ENCODE measurements at places on chromosomes 5 and 9. TPM values are rescaled to one million over a fixed set of nuclear protein-coding genes. Genes with fewer than 3 reads are reported as not detected.

DNA sequence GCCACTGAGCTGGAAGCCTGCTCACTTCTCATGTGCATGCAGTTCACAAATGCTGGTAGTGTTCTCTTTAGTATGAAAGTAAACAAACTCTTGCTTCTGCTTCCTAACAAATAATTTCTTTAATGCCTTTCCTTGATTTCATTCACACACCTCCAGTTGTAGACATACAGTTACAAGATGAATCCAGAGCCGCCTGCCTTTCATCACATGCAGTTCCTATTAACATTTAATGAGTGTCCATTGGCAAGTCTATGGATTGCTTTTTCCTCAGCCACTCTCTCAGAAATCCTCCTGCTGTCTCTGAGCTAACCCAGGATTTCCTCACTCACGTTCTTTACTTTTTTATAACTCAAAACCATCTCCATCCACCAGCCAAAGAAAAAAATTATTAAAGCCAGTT lies 408.6 kb downstream of the BNC2 start:
- no peak for DNase-seq

Gene C5orf52
- total RNA-seq: not detected

GRCh38 chr5:170217831-170218230 lies 15.0 kb upstream of the C5orf58 start:
- DNase-seq: no peak

GRCh38 chr9:130693426-130694191 lies at the start of gene EXOSC2:
TSS of gene EXOSC2 (plus strand) at chr9:130693780. CDS start at chr9:130693792, 12 bp downstream.
- DNase-seq: peak; percentile 99

DNA sequence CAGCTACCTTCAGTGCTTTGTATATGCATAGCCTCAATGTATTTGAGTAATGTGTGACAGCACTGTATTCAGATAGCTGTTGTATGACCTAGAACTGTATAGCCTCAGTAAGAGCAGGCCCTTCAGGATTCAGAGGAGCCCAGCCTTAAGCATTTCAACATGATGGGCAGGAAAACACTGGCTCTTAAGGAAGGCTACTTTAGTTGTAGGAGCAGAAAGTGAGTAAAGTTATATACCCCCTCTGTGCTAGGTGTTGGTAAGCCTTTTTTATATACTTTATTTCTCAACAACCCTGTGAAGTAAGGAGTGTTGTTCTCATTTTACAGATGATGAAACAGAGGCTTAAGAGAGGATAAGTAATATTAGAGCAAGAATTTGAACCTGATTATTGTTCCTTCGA lies 1.5 kb upstream of the GPR21 start:
- no peak for DNase-seq

DNA sequence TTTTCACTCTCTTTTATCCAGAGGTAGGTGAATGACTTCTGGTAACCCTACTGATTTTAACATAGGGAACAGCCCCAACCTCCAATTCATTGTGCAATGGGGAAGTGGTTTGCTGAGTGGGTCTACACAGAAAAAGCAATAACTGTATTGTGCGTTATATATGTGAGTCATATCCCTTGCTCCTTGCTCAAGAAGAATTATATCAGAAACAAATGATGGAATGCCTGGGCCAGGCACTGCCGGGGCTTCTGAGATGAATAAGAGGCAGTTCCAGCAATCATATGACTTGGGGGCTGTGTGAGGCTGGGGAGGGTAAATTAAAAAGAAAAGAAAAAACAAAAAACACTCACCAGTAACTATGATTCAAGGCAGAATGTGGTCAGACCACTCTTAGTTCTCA lies 79.2 kb upstream of the ABCA1 start:
- peak; percentile 90 for DNase-seq

DNA sequence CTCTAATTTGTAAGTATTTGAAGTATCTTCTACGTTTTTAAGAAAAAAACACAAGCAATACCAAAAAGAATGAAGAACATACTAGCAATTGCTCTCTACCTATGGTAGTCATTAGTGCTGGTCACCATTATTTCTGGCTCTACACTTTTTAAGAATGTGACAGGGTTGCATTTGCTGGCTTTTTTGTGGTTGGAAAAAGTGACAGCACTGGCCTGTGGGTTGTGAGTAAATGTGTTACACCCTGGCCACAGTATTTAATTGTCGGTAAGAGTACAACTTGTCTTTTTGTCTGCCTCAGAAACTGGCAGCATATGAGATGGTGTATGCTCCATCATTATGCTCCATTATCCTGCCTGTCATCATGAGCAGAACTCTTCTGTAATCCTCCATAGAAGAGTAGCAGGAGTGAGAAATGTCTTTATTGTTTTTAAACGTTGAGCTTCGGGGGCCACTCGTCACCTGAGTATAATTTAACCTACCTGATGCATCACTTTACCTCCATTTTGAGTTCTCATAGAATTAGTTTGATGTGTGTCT lies 449.8 kb downstream of the ISL1 start:
- DNase-seq: no peak

GRCh38 chr5:143117821-143118220 lies 285.7 kb downstream of the NR3C1 start:
- no peak for DNase-seq

Gene CDH10
- total RNA-seq: not detected

Gene CNTRL
- 7.7 TPM for total RNA-seq

Gene KIF20A
- total RNA-seq: 1.9 TPM

Gene PAX5
- total RNA-seq: not detected

Gene TEX48
- not detected for total RNA-seq

Gene ADGRD2
- 0.49 TPM for total RNA-seq

- no peak for DNase-seq
These were observed 17.6 kb upstream of the UNC5A start for GRCh38 chr5:176792655-176793342.

DNA sequence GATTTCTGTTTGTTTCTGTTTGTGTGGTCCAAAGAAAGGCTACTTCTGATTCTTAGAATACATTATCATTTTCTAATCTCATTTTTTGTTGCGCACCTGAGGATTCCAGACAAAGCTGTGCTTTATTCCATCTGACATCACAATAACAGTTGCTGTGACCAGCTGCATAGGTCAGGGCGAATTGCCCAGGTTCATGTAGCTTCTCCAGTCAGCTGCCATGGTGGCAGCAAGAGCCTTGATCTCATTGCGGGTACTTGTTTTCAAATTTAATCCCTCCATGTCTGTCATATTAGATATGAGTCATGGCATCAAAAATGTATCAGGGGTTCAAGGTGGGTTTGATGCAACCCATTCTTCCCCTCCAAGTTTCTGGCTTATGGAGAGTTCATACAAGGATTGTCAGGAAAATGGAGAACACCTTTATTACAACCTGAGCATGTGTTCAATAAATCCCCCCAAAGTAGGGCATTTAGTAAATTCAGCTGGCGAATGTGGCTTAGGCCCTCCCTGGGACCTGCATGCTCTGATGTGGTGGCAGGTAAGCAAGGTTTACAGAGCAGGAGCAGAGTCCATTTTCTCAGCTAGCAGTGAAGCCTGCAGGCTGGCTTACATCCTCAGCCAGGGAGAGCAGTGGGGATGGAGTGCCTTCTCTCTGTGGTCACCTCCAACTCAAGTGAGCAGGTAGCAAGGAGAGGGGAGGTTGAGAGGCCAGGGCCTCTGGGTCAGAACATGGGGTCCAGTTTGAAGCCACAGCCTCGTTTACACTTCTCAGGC lies 13.9 kb downstream of the CAVIN4 start:
- no peak for DNase-seq

DNA sequence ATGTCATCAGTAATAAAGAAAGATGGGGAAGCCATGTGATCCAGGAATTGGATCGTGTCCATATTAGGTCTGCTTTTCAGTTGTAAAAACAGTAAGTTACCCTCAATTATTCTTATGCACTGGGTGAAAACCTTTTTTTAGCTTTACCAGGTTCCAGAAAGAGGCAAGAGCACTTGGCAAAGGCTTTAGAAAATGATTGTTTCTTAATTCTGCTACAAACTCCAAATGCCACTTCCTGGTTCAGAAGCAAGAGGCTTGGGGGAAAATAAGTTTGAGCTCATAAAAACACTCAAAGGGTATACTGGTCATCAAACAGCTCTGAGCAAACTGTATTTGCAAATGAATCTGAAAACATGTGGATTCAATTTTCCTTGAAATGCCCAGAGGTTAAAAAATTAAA lies 615.6 kb downstream of the EBF1 start:
- DNase-seq: no peak

- DNase-seq: peak; percentile 88
These were observed 154.8 kb downstream of the SLIT3 start for GRCh38 chr5:169146158-169146557.

Gene PCDHB2
- 3.7 TPM for total RNA-seq

DNA sequence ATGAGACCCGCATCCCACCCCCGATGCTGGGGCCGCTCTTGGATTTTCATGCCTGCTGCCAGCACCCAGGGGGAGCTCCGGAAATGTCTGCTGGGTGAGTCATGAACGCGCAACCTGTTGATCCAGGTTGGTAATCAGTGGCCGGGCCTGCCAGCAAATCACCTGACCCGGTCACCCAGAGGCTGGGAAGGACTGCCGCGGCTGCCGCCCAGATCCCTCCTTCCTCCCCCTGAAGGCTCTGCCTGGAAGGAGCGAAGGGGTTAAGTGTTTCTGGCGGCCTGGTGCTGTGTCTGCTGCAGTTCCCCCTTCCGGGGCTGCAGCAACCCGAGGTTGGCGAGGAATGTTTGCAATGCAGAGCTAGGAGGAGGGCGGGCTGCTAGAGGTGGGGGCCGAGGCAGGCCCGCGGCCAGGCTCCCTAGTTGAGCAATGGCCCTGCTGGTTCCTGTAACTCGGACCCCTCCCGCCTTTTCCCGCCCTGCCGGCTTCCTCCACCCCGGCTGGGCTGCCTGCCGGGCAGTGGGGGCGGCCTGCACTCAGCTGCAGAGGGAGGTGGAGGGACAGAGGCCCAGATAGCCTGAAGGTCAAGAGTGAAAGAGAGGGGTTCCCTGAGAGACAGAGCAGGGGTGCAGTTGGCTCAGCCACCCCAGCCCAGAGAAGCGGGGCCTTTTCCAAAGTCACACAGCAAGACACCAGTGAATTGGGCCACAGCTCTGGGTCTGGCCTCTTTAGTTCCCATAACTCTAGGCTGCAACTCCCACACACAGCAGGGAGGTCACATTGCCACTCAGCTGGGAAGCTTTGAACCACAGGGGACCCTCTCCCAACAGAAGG lies 156.3 kb upstream of the IER5L start:
- DNase-seq: peak; percentile 83

GRCh38 chr5:6845856-6846255 lies 132.6 kb downstream of the TENT4A start:
- no peak for DNase-seq

DNA sequence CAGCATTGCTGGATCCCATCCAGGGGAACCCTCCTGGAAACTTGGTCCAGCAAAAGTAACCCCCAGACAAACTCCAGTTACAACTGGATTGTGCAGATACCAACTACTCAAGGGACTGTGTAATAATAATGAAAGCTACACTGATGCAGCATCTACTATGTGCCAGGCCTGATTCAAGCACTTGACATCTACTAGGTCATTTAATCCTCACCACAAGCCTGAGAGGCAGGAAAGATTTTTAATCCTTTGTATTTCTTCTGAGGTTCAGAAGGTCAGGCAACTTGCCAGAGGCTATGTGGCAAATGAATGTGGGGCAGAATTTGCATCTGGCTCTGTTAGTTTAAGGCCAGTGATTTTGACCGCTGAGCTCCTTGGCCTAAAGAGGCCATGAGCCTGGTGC lies 29.5 kb upstream of the FOXI1 start:
- no peak for DNase-seq

- DNase-seq: no peak
These were observed 80.5 kb upstream of the HSPA9 start for GRCh38 chr5:138655530-138656190.

GRCh38 chr9:137475666-137476065 lies 16.5 kb upstream of the NSMF start:
- no peak for DNase-seq

- no peak for DNase-seq
These were observed 405.5 kb downstream of the ARHGEF28 start for GRCh38 chr5:74031536-74031935.

DNA sequence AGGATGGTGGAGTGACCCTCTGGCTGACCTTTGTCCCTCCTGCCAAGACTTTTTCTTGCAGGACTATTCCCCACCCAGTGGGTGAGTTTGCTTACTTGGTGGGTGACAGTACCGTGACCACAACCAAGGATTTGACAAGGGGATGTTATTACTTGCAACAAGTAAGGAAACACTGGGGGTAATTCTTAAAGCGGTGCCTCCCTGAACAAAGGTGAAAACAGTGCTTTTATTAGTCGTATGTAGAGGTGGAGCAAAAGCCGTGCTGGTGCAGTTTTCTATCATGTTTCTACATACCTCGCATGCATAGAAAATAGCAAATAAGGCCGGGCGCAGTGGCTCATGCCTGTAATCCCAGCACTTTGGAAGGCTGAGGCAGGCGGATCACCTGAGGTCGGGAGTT lies 41.0 kb upstream of the KDM4C start:
- DNase-seq: no peak

- peak; percentile 85 for DNase-seq
These were observed 1.7 kb downstream of the AHRR start for GRCh38 chr5:322942-323879.

GRCh38 chr5:136722581-136722980 lies 357.2 kb upstream of the TRPC7 start:
- DNase-seq: no peak

Gene PCDHA9
- 0.06 TPM for total RNA-seq

- no peak for DNase-seq
These were observed 64.2 kb upstream of the PCSK5 start for GRCh38 chr9:75826314-75826713.

DNA sequence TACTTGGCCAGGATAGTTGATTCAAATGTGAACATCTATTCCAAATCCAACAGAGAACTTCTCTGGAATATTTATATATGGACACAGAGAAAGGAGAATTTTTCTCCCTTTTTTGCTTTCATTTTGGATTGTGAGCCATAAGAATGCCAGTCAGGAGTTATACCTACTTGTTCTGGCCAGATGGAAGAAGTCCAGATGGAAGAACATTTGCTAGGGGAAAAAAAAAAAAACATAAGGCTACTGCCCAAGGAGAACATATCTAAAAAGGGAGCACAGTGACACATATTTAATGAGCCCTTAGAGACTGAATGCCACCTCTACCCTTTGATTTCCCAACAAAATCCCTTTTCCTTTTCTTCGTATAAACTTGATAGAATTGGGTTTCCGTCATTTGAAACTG lies 61.7 kb upstream of the PPP2R2B start:
- DNase-seq: no peak

- DNase-seq: no peak
These were observed 145.7 kb upstream of the SMIM23 start for GRCh38 chr5:171639966-171640365.

DNA sequence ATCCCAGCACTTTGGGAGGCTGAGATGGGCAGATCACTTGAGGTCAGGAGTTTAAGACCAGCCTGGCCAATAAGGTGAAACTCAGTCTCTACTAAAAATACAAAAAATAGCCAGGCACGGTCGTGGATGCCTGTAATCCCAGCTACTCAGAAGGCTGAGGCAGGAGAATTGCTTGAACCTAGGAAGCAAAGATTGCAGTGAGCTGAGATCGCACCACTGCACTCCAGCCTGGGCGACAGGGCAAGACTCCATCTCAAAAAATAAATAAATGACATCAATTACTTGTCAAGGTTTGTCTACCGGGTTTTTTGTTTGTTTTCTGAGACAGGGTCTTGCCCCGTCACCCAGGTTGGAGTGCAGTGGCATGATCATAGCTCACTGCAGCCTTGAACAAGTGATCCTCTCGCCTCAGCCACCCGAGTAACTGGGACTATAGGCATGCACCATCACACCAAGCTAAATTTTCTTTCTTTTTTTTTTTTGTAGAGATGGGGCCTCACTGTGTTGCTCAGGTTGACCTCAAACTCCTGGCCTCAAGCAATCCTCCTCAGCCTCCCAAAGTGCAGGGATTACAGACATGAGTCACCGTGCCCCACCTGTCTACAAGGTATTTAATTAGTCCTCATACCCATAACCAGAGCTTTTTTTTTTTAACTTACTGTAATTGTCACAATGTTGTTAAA lies 64.9 kb downstream of the SUSD1 start:
- no peak for DNase-seq

Measured in lower leg skin (tissue), 4 donors.